ENCODE measurements at places on chromosomes 6 and 20. TPM values are rescaled to one million over a fixed set of nuclear protein-coding genes. Genes with fewer than 3 reads are reported as not detected.
A peak's percentile ranks its signal among the peaks of the same experiment; 100 is the strongest.

GRCh38 chr6:21855811-21856455, 262.4 kb downstream of the SOX4 start:
- no peaks in the 10 kb centered on the region for H3K36me3 ChIP-seq
- no peaks in the 10 kb centered on the region for H3K27me3 ChIP-seq
- H3K27ac ChIP-seq: no peak overlapping the region
- no peak for DNase-seq
- no peak overlapping the region for H3K4me3 ChIP-seq

- no peaks in the 10 kb centered on the region for H3K27me3 ChIP-seq
- no peak overlapping the region for H3K27ac ChIP-seq
- no peaks in the 10 kb centered on the region for H3K4me1 ChIP-seq
- no peak overlapping the region for H3K4me3 ChIP-seq
Measured at GRCh38 chr20:53215166-53215565, 243.0 kb downstream of the TSHZ2 start.

DNA sequence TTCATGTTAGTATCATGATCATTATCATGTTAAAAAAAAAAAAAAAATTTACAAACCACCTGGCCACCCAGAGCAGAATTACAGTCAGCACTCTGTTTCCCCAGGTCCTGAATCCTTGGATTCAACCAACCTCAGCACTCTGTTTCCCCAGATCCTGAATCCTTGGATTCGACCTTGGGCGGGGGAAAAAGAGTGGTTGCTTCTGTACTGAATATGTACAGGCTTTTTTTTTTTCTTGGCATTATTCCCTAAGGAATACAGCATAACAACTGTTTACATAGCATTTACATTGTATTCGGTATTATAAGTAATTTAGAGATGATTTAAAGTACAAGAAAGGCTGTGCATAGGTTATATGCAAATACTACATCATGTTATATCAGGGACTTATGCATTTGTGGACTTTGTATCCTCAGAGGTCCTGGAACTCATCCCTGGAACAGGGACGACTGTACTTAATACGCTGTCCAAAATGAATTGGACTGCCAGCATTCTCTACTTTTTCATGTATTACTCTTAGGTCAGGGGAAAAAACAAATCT, 31.2 kb downstream of the GCNT2 start:
- H3K4me1 ChIP-seq: no peaks in the 10 kb centered on the region
- DNase-seq: no peak
- H3K27me3 ChIP-seq: no peaks in the 10 kb centered on the region
- H3K27ac ChIP-seq: no peak overlapping the region
- H3K36me3 ChIP-seq: no peaks in the 10 kb centered on the region
- no peak overlapping the region for H3K4me3 ChIP-seq

DNA sequence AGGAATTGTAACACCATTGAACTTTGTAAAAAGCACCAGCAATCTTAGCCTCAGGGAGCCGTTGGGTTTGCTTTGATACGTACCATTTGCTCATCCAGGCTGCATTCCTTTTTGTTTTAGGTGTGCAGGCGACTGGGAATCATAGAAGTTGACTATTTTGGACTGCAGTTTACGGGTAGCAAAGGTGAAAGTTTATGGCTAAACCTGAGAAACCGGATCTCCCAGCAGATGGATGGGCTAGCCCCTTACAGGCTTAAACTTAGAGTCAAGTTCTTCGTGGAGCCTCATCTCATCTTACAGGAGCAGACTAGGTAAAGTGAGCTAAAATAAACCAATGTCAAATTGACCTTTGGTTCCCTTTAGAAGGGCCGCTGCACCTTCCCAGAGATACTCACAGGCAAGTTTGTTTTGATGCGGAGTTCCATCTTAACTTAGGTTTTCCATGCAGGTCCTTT, 1.6 kb downstream of the MYLIP start:
- H3K4me3 ChIP-seq: peak overlapping the region; percentile 86
- H3K27ac ChIP-seq: peak overlapping the region; percentile 96
- no peaks in the 10 kb centered on the region for H3K36me3 ChIP-seq
- H3K4me1 ChIP-seq: peaks cover 19% of the 10 kb centered on the region
- DNase-seq: no peak

Gene GNMT
- not detected for total RNA-seq
